Epithelial cell of umbilical artery (primary cell): ENCODE measurements at places on chromosomes 6 and 20. TPM values are rescaled to one million over a fixed set of nuclear protein-coding genes. Genes with fewer than 3 reads are reported as not detected.

The CLPSL1 gene
- not detected in 2 replicates for total RNA-seq

The PLCB1 gene
- 10.4 and 18.5 TPM in 2 replicates for total RNA-seq

The SSTR4 gene
- total RNA-seq: not detected in 2 replicates

The DZANK1 gene
- 0.46 and 0.65 TPM in 2 replicates for total RNA-seq

The MRPS26 gene
- 65.5 and 75.4 TPM in 2 replicates for total RNA-seq

The PRICKLE4 gene
- total RNA-seq: 0.97 and 1.5 TPM in 2 replicates

The LGSN gene
- not detected in 2 replicates for total RNA-seq

The FOXQ1 gene
- under 0.01 TPM in 1 of 2 replicates, not detected in the other for total RNA-seq

The SIRPG gene
- total RNA-seq: not detected in 2 replicates

The CRISP2 gene
- total RNA-seq: under 0.01 TPM in 1 of 2 replicates, not detected in the other

The RAB23 gene
- total RNA-seq: 11.4 and 14.9 TPM in 2 replicates

The RAET1L gene
- total RNA-seq: not detected in 2 replicates

The SLC32A1 gene
- not detected in 2 replicates for total RNA-seq

The LAMA4 gene
- 307 and 441 TPM in 2 replicates for total RNA-seq

The NKX2-2 gene
- total RNA-seq: not detected in 2 replicates

The NR2E1 gene
- total RNA-seq: not detected in 2 replicates

The CAPN11 gene
- 3.0 and 4.2 TPM in 2 replicates for total RNA-seq

The PMEPA1 gene
- total RNA-seq: 2.3 and 19.2 TPM in 2 replicates

The SMLR1 gene
- total RNA-seq: not detected in 2 replicates

The XPO5 gene
- total RNA-seq: 25.3 and 28.7 TPM in 2 replicates

The LRRN4 gene
- not detected in 2 replicates for total RNA-seq

The PGC gene
- total RNA-seq: not detected in 2 replicates

The DDO gene
- total RNA-seq: under 0.01 and 1.1 TPM in 2 replicates

The LINC00237 gene
- total RNA-seq: not detected in 2 replicates

The CYP24A1 gene
- total RNA-seq: not detected in 2 replicates

The NUS1 gene
- total RNA-seq: 19.8 and 21.8 TPM in 2 replicates

The WFDC12 gene
- total RNA-seq: not detected in 2 replicates

The ALDH5A1 gene
- total RNA-seq: 0.30 and 0.32 TPM in 2 replicates

The MEP1A gene
- not detected in 2 replicates for total RNA-seq

The PEX6 gene
- 13.3 and 26.4 TPM in 2 replicates for total RNA-seq

The TCP11 gene
- total RNA-seq: under 0.01 TPM in 1 of 2 replicates, not detected in the other

The TMEM244 gene
- not detected in 2 replicates for total RNA-seq

The ANGPT4 gene
- not detected in 2 replicates for total RNA-seq

The MYLK4 gene
- total RNA-seq: 0.15 and 0.32 TPM in 2 replicates

The PBOV1 gene
- total RNA-seq: not detected in 2 replicates

The EPPIN gene
- total RNA-seq: not detected in 2 replicates

The MRAP2 gene
- 12.3 and 18.8 TPM in 2 replicates for total RNA-seq
